ENCODE measurements at places on chromosomes 6 and 20.

GRCh38 chr6:33132081-33132524 is 56.3 kb downstream of the HLA-DPB1 start:
- no peak for DNase-seq

DNA sequence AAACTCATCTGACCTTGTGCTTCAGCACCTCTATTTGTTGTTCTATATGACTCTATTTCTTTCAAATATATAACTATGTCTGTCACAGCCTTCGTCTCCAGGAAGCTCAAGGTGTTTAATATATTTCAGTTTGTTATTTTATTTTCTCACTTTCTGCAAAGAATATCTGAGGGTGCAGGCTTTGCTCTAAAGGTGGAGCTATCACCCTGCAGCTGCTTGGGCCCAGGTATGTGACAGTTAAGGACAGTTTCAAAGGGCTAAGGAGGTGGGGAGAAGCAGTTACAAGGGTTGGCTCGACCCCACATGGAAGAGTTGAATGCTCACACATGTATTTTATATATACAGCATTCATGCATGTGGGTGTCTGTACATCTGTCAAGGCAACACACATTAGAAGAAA is 405.6 kb downstream of the BTBD9 start:
- no peak for DNase-seq

- no peak for DNase-seq
Observed at GRCh38 chr20:62370115-62370806, 3.1 kb upstream of the LAMA5 start.

- no peak for DNase-seq
Observed at GRCh38 chr6:166433096-166433495, 50.4 kb upstream of the MPC1 start.

DNA sequence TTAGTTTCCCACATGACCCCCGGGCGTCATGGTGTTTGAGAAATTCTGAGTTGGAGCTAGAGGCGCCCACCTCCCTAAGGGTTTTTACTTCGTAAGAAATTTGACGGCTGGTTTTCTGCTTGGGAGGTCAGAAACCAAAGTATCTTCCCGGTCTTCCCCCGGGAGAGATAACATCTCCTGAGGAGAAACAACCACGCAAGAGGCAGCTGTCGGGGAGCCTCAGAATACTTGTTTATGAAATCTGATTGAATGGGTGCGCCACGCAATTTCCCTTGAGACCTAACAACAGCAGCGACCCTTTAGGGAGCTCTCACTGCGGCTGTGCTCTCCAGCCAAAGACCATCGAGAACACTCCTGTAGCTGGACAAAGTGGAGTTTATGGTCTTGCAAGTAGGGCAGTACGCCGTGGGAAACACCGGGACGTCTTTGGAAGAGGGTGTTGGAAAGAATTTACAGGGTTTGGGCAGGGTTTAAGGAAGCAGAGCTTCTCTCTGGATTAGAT is 608 bp upstream of the EIF2S2 start:
- peak; percentile 47 for DNase-seq

GRCh38 chr6:135323202-135323668 is 142.1 kb downstream of the MYB start:
- DNase-seq = peak; percentile 10

DNA sequence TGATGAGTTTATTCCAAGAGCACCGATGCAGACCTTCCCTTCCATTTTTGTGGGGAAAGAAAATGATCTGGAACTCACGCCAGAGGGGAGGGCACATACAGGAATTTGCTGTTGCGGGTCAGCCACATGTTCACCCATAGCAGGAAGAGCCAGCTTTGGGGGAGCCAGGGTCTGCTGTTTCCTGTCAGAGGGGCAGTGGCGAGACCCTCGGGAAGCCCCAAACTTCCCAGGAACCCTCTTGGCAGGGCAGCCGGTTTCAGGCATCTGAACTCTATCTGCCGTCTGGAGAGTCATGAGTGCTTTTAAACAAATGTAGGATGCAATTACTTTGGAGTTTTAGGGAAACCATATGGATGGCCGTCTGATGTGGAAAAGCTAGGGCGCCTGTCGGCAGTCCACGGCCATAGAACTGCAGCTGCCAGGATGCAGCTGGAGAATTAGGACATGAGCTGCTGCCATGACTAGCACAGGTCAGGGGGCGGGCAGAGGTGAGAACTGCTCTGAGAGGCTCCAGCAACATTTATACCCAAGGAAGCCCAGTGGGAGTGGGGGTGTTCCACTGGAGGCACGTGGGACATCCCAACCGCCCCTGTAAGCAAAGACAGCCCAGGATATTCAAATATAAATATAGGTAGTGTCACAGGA is 14.8 kb upstream of the SERPINB9 start:
- DNase-seq = no peak

GRCh38 chr6:13009461-13009860 is 292.9 kb downstream of the PHACTR1 start:
- no peak for DNase-seq

Measured in CD4-positive, alpha-beta T cell (primary cell).